ENCODE measurements at places on chromosomes 2 and 18.

- DNase-seq: no peak
These were observed 105.6 kb upstream of the CTDP1 start for GRCh38 chr18:79573921-79574491.

- no peak for DNase-seq
These were observed 17.0 kb upstream of the STAT4 start for GRCh38 chr2:191167766-191168165.

DNA sequence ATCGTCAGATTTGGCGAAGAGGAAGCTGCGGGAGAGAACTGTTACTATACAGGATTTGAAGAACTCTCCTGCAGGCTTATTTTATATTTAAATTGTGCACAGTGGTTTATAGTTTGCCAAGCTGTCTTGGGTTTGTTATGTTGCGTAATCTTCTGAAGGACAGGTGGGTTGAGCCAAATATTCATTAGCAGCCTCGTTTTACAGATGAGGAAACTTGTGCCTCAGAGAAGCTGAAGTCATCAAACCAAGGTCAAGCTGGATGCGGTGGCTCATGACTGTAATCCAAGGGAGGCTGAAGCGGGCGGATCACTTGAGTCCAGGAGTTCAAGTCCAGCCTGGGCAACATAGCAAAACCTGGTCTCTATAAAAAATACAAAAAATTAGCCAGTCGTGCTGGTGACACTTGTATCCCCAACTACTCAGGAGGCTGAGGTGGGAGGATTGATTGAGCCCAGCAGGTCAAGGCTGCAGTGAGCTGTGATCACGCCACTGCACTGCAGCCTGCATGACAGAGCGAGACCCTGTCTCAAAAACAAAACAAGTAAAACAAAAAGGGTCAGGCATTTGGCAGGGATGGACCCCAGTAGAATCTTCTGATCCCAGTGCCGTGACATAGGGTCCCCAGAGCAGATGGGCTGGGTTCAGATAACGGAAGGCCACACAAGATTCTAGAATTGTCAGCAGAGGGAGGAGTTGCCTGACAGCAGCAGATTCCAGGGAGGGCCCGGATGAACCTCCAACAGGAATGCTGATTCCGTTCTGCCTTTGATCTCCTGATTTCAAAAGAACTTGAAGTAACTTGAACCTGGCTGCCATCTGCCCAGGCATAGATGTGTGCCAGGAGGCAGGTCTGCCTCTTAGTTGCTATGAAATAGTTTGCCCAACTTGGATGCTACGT, 50.6 kb downstream of the SH3BP4 start:
- DNase-seq: no peak

DNA sequence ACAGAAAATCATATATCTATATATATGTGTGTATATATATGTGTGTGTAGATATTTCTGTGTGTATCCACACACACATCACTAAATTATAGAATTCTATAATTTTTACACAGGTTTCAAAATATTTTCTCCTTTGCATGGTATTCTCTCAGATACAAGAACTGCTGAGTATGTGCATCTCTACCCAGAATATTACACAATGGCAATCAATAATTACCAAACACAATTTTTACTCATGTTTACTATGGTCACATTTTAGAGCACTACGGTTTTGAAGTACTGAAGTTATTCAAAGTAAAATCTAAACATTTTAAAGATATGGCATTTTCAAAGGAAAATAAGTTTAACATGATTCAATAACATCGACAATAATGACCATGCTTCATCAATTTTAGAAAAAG, 258.5 kb downstream of the PAX3 start:
- no peak for DNase-seq

Measured in brain (organoid and tissue), 16 donors.